ENCODE measurements at places on chromosomes 1 and 21. TPM values are rescaled to one million over a fixed set of nuclear protein-coding genes. Genes with fewer than 3 reads are reported as not detected.

DNA sequence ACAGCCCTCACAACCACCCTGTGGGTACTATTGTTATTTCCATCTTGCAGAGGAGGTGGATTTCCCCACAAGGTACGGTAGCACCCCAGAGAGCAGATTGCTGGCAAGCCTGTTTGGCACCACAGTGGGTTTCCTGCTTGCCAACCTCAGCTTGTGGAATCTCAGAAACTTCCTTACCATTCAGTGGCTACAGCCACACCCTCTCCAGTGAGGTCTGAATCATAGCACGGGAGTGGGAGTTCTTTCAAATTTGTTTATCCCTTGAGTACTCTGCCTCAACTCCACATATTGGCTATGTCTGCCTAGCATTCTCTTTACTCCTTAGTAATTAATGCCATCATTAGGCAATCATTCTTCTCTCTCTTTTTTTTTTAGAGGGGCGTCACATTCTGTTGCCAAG is 162.1 kb downstream of the PTPRU start:
- no peak for DNase-seq

- no peak for DNase-seq
Observed at GRCh38 chr1:115091572-115091971, 2.3 kb upstream of the TSPAN2 start.

GRCh38 chr1:168321945-168322344 is 41.3 kb downstream of the TBX19 start:
- DNase-seq = no peak

CFAP107 gene
- total RNA-seq = not detected

B4GALT3 gene
- total RNA-seq = 36.4 TPM

SDHB gene
- total RNA-seq = 89.7 TPM

CAPN2 gene
- total RNA-seq = 431 TPM

OR2T29 gene
- total RNA-seq = not detected

All from mucosa of gallbladder (tissue), 1 donor.